ENCODE measurements at places on chromosomes 7 and 10. TPM values are rescaled to one million over a fixed set of nuclear protein-coding genes. Genes with fewer than 3 reads are reported as not detected.

Gene MEOX2
- total RNA-seq, result not detected

Gene EPO
- not detected for total RNA-seq

Gene SDK1
- total RNA-seq, result 0.40 TPM

Gene MYH16
- total RNA-seq, result not detected

Gene POU6F2
- total RNA-seq, result not detected

All from activated T-cell treated with anti-CD3 and anti-CD28 coated beads, Interleukin-2, amount 50 U/mL, for 4 hours (primary cell).